HFFc6 (cell line): ENCODE measurements at places on chromosomes 5 and 9. TPM values are rescaled to one million over a fixed set of nuclear protein-coding genes. Genes with fewer than 3 reads are reported as not detected.

DNA sequence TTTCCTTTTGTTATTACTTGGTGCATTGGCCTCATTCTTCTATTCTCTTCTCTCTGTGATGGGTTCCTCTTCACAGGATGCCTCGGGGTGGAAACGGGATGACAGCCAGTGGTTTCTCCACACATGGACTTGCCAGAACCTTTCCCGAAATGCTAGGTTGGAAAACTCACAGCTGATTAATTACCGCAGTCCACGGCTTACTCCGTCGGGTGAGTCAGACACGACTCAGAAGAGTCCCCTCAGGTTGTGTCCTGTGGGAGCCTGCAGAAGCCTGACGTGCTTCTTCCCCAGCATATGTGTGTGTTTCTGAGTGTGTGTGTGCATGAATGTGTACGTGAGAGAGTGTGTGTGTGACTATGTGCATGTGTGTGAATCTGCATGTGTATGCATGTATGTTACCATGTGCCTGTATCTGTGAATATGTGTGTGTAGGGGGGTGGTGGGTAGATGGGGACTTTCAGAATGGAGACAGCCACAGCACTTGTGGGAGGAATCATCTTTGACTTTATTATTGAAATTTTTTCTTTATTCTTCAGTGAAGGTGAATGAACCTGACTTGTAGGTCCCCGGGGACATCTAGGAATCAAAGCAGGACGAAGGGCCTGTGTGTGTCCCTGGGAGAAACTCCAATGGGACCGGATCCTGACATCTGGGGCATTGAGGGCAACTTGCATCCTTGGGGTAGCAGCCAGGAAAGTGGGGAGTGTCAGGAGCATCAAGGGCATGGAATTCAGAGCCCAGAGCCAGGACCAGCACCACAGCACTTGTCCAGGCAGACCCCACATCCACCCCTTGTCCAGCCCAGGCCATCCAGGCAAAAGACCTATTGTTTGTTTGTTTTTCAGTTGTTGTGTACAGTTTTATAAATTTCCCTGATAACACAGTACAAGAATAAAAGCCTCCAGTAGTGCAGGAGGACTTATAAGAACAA, 21.9 kb upstream of the MED10 start:
- peaks cover 8% of the 10 kb centered on the region for H3K4me1 ChIP-seq
- H3K27me3 ChIP-seq, result peaks cover 25% of the 10 kb centered on the region
- no peak overlapping the region for H3K4me3 ChIP-seq
- H3K27ac ChIP-seq, result no peak overlapping the region
- H3K36me3 ChIP-seq, result no peaks in the 10 kb centered on the region

GRCh38 chr5:5344606-5345005, 77.9 kb upstream of the ICE1 start:
- H3K4me1 ChIP-seq, result peaks cover 52% of the 10 kb centered on the region
- no peak overlapping the region for H3K4me3 ChIP-seq
- H3K27ac ChIP-seq, result no peak overlapping the region
- no peaks in the 10 kb centered on the region for H3K36me3 ChIP-seq

DNA sequence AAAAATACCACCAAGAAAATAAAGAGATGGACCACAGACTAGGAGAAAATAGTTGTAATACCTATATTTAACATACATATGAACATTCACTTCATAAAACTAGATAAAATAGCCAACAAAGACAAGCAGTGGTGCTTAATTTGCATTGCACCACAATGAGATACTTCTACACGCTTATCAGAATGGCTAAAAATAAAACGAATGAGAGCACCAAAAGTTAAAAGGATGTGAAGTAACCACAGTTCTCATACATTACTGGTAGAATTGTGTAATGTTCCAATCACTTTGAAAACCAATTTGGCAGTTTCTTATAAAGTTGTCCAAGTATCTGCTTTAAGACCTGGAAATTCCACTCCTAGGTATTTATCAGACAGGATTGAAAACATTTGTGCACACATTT, 198.9 kb upstream of the SGCD start:
- no peak overlapping the region for H3K27ac ChIP-seq
- H3K4me1 ChIP-seq, result no peaks in the 10 kb centered on the region
- no peaks in the 10 kb centered on the region for H3K27me3 ChIP-seq
- no peaks in the 10 kb centered on the region for H3K36me3 ChIP-seq

DNA sequence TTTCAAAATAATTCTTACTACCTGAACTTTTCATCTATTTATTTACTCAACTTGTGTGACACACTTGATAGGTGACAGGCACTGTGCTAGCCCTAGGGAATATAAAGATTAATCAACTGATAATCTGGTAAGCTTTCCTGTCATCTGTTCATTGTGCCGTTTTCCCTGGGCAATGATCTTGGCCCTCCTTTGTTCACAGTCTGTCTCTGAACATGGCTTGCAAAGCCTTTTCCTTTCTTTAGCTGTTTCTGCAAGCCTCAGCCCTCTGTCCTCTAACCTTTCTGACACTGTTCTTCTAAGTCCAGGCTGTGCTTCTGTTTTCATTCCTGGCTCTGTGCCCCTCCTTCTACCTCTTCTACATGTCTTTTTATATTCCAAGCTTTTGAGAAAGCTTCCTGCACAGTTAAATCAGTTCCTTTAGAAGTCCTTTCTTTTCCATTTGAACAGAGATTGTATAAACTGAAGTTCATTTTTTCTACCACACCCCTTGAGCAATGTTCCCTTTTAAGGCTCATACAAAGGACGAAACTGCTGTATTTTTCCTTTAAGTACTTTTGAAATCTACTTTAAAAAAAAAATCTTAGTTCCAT, 803.0 kb upstream of the ZNF608 start:
- no peak for DNase-seq
- H3K27me3 ChIP-seq, result no peaks in the 10 kb centered on the region
- H3K27ac ChIP-seq, result no peak overlapping the region

GRCh38 chr5:31770132-31770720, 131.3 kb downstream of the PDZD2 start:
- DNase-seq, result no peak
- no peak overlapping the region for H3K4me3 ChIP-seq
- H3K27me3 ChIP-seq, result peaks cover 29% of the 10 kb centered on the region
- no peak overlapping the region for H3K27ac ChIP-seq
- no peaks in the 10 kb centered on the region for H3K4me1 ChIP-seq

- H3K4me3 ChIP-seq, result no peak overlapping the region
- peaks cover 58% of the 10 kb centered on the region for H3K4me1 ChIP-seq
- no peaks in the 10 kb centered on the region for H3K36me3 ChIP-seq
- DNase-seq, result no peak
- no peaks in the 10 kb centered on the region; the same call in 1 of the 2 replicates for H3K27me3 ChIP-seq
These were observed 58.3 kb downstream of the FGF1 start for GRCh38 chr5:142627383-142628217.

DNA sequence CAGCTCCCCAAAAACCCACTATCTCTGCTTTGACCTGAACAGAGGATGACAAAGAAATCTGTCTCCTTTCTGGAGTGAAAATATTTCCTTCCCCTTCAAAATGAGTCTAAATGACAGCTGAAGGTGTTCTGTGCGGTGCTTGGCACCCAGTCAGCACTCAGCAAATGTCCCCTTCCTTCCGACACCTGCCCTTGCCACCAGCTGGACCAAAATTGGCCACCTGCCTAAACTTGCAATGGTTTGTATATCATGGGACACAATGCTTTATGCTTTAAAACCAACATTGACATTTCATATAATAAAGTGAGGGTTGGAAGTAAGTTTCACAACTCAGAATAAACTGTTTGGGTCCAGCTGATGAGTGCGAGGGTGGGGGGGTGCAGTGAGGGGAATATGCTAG, 7.5 kb upstream of the TTC1 start:
- peaks cover 21% of the 10 kb centered on the region for H3K27me3 ChIP-seq
- no peaks in the 10 kb centered on the region for H3K36me3 ChIP-seq
- no peak for DNase-seq
- H3K4me1 ChIP-seq, result no peaks in the 10 kb centered on the region

GRCh38 chr5:157130925-157131324, 11.7 kb downstream of the MED7 start:
- H3K27ac ChIP-seq, result no peak overlapping the region
- H3K36me3 ChIP-seq, result no peaks in the 10 kb centered on the region
- peaks cover 2% of the 10 kb centered on the region; the same call in 1 of the 2 replicates for H3K27me3 ChIP-seq
- DNase-seq, result no peak
- H3K4me1 ChIP-seq, result no peaks in the 10 kb centered on the region

- no peaks in the 10 kb centered on the region for H3K36me3 ChIP-seq
- H3K4me3 ChIP-seq, result no peak overlapping the region
- no peak for DNase-seq
These were observed 484.0 kb downstream of the ZNF608 start for GRCh38 chr5:124262470-124262869.

DNA sequence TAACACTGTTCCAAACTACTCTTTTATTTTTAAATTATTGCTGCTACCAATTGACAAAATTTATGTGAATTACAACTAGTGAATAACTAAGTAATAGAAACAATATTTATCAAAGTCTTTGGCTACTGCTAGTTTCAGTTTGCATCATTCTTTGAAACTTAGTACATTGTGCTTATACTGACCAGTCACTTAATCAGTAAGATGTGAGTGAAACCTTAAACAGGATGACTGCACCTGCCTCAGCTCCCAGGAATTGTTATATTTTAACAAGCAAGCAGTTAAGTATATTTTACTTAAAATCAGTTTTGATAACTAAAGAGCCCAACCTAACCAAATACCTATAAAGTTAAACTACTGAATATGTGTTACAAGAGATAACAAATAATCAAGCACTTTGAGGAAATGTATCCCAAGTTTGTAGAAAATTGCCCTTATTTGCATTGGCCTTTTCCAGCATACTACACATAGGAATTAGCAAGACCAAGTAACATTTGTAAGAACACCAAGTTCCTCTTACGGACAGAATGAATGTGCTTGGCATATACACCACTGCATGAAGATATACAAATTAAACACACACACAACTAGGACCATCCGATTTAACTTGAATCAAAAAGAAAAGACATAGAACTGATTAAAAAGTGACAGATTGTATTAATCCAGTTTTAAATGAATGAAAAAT, 545.5 kb upstream of the DAB2 start:
- DNase-seq, result no peak
- no peaks in the 10 kb centered on the region for H3K4me1 ChIP-seq
- no peaks in the 10 kb centered on the region; the same call in none of the 2 replicates for H3K27me3 ChIP-seq

STKLD1 gene
- total RNA-seq, result 0.92 to 1.4 TPM (median 1.3 TPM) in 3 replicates

CNTRL gene
- total RNA-seq, result 3.3 to 8.6 TPM (median 6.7 TPM) in 3 replicates

PARP8 gene
- 0.71 to 4.1 TPM (median 3.4 TPM) in 3 replicates for total RNA-seq

SPAAR gene
- total RNA-seq, result 0.15 to 0.33 TPM (median 0.20 TPM) in 3 replicates

CYLC2 gene
- not detected in 3 replicates for total RNA-seq

MELK gene
- total RNA-seq, result 16.7 to 37.8 TPM (median 32.0 TPM) in 3 replicates

ADRA1B gene
- 0.26 and 0.57 TPM in 2 replicates for total RNA-seq
